WERI-Rb-1 (cell line): ENCODE measurements at places on chromosomes 7 and 10.
A peak's percentile ranks its signal among the peaks of the same experiment; 100 is the strongest.

GRCh38 chr10:91000470-91000869 lies 79.6 kb upstream of the ANKRD1 start:
- DNase-seq = no peak

DNA sequence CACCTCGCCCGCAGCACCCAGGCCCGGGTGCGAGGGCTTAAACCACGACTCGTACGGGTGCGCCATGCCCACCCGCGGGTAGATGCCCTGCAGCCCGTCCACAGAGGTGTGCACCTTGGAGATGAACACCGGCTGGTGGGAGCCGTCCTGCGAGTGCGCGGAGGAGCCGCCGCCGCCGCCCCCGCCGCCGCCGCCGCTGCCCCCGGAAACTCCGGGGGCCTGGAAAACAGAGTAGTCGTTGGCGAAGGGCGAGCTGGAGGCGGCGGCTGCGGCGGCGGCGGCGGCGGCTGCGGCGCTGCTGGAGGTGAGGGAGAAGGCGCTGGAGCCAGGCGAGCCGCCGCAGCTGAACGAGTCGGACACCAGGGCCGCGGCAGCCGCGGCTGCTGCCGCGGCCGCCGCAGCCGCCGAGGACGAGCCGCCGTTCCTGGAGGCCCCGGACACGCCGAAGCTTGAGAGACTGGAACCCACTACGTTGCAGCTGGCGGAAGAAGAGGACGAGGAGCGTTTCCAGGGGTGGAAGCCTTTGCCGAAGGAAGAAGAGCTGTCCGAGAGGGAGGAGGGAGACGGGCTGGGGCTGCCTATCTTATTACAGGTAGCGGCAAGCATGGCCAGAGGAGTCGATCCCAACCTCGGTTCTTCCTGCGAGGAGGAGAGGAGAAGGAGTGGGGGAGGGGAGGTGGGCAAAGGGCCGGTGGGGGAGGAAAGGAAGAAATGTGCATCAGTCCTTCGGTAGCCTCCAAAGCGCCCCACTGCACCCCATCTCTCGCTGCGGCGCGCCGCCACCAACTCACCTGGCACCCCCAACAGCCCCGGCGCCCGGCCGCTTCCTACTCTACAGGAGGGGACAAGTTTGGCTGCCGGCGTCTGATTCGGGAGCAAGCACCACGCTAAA lies 1.3 kb downstream of the SP8 start:
- peak; percentile 35 for DNase-seq

- DNase-seq = no peak
Observed at GRCh38 chr10:83078160-83078559, 1061.1 kb upstream of the GHITM start.

DNA sequence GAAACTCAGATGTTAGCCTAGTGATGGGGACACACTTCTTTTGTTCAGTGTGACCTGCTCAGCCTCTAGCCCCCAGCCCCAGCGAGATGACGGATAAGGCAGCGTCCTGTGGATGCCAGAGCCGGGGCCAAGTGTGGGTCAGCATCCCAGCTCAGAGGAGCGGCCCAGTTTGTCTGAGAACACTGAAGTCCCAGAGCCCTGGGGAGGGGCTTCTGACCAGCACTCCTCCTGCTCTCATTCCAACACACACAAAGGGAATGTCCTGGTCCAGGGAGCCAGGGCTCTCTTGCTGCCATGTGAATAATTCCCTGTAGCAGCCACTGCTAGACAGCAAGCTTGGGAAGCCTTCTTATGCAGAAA lies 4.5 kb upstream of the ATP6V0E2 start:
- DNase-seq = no peak

- no peak for DNase-seq
Observed at GRCh38 chr7:76375251-76375650, 16.5 kb upstream of the YWHAG start.

GRCh38 chr10:43884501-43885105 lies 235.9 kb upstream of the ZNF32 start:
- DNase-seq = no peak

- DNase-seq = no peak
Observed at GRCh38 chr7:138127996-138128395, 51.7 kb downstream of the AKR1D1 start.

GRCh38 chr10:76990561-76990960 lies 647.0 kb downstream of the KCNMA1 start:
- DNase-seq = no peak

DNA sequence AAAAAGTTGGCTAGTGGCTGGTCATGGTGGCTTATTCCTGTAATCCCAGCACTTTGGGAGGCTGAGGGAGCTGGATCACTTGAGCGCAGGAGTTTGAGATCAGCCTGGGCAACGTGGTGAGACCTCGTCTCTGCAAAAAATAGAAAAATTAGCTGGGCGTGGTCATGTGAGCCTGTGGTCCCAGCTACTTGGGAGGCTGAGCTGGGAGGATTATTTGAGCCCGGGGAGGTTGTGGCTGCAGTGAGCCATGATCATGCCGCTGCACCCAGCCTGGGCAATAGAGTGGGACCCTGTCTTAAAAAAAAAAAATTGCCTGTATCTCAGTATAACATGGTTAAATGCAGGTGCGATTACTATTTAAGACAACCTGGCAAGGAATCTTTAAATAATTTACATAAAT lies 61.0 kb downstream of the ADD3 start:
- DNase-seq = no peak

- DNase-seq = no peak
Observed at GRCh38 chr10:30422981-30423654, 10.9 kb upstream of the MAP3K8 start.

DNA sequence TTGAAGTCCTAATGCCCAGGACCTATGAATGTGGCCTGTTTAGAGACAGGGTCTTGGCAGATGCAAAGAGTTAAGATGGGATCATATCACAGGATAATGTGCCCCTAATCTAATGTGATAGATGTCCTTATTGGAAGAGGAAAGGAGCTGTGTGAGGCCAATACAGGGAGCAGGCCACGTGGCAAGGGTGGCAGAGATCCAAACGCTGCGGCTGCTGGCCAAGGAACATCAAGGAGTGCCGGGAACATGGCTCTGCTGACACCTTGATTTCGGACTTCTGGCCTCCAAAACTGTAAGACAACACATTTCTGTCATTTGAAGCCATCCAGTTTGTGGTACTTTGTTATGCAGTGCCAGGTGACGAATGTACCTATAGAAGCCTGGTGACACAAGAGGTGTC lies 37.7 kb upstream of the EZH2 start:
- DNase-seq = no peak

- DNase-seq = no peak
Observed at GRCh38 chr10:97416565-97416964, 9.4 kb upstream of the PGAM1 start.

- no peak for DNase-seq
Observed at GRCh38 chr10:9814285-9814864, 1203.3 kb upstream of the CELF2 start.

DNA sequence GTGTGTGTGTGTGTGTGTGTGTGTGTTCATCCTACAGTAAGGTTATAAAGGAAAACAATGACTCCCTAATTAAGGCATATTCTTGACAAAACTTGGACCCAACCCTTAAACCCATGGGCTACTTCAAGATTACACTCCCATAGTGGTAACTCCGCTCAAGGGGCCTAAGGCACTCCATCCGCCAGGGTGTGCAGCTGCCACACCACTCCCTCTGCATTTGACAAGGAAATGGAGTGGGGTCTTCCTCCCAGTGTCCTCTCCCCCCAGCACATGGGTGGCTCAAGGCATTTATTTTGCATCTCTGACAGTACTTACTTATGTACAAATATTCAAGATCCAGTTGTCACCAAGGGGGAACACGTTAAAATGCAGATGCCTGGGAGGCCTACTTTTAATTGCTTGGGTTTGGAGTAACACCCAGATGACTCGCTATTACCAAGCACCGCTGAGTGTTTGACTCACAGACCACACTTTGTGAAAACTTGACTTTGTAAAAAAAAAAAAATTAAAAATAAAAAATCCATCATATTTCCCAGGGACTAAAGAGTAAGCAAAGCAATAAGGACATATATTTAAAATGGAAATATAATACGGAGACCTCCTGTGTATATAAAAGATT lies 53.0 kb upstream of the AGR3 start:
- no peak for DNase-seq

DNA sequence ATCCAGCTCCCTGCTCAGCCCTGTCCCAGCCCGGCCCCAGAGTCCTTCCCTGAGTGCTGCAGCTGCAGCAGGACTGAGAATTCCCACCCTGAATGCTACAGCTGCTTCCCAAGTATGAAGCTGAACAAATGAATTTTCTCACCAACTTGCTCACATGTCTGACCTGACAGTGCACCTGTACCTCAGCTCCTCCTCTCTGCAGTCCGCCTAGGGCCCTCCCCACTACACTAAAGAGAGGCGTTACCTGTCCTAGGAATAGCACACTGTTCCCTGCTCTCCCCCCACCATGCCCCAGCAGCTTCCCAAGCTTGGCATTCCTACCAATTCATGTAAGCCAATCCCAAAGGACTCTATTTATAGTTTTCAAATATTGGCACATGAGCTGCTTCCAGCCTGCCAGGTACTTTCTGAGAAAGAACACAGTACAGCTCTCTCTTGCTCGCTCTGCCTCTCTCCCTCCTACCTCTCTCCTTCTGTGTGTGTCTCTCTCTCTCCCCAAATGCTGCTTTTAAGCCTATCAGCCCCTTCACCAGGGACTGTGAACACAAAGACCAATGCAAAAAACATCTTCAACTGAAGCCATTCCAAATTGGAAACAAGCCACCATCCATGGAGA lies 400.1 kb downstream of the TNS3 start:
- no peak for DNase-seq

DNA sequence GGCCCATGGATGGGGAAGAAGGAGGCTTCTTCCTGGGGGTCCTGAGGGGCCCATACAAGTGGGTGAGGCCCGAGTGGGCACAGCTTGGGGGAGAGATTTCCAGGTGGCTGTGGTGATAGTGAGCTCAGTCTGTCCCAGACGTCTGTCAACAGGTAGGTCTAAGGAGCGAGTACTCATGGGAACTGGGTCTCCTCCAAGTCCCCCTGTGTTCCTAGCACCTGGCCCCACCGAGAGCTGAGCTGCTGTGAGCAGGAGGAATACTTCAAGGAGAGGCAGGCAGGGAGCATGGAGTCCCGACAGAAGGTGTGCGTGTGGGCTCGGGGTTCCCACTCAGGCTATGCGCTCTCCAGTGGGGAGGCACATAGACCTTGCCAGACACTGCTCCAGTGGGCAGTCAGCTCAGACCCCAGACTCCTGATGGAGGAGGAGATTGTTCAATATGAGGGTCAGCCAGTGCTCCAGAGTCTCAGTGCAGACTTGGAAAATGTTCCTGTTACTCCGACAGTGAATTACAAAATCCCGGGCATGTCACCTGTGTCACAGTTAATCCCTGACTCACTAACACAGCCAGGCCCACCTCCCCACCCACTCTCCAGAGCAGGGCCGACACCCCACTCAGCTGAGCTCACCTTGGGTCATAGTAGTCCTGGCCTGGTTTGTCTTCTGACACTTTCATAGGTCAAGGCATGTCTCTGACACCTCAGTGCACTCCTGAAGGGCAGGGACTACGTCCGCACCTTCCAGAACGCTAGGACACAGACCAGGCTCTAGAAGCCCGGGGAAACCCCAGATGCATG lies 28.2 kb upstream of the C10orf53 start:
- no peak for DNase-seq

GRCh38 chr7:92631850-92632487 lies 41.8 kb upstream of the FAM133B start:
- no peak for DNase-seq

DNA sequence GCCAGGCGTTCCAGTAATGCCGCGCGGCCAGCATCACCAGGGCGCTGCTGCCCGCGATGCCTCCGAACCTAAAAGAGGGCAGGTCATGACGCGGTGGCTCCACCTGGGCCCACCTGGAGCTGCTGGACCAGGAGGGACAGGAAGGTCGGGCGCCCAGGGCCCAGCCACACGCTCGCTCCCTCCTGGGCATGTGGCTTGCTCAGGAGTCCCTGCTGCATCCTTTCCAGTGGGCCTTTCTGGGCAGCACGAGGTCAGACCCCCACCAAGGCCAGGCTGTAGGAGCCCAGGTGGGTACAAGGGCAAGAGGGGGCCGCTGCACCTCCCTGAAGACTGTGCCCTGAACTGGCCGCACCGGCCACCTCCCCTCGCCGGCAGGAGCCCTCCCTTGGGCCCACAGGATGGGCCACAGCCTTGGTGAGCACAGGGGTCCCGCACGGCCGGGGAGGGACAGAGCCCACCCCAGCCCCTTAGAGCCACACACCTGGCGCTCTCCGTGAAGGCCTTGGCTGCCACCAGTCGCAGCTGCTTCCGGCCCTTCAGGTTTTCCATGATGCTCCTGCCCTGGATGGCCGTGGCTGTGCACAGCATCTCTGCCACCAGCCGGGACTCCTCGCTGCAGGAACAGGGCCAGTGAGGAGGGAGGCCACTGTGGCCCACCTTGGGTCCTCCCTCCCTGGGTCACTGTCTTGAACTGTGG lies 43.2 kb downstream of the CFAP46 start:
- DNase-seq = peak; percentile 2

- no peak for DNase-seq
Observed at GRCh38 chr7:155211761-155212160, 85.9 kb upstream of the INSIG1 start.

- DNase-seq = no peak
Observed at GRCh38 chr7:135888740-135889139, 88.4 kb downstream of the MTPN start.

DNA sequence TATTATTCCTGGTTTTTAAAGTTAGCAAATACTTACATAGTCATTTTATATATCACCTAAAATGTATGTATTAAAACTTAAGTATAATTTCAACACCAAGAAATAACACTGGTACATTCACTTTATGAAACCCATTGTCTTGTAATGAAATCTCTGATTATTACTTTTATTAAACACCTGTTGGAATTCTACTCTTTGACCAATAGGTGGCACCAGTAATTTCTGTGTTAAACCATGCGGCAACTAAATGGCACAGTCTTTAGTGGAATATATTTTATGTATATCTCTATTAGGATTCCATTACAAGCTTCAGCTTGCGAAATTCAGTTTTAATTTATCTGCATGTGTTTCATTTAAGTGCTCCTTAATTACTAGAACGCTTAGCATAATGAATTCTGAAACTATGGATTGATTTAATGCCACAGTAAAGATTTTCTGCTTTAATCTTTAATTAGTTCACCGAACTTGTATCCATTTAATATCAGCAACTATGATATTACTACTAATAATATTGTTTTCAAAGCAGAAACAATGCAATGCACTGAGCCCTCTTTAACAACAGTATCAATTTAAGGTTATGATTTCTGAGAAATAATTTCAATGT lies 181.3 kb downstream of the MAGI2 start:
- DNase-seq = no peak

DNA sequence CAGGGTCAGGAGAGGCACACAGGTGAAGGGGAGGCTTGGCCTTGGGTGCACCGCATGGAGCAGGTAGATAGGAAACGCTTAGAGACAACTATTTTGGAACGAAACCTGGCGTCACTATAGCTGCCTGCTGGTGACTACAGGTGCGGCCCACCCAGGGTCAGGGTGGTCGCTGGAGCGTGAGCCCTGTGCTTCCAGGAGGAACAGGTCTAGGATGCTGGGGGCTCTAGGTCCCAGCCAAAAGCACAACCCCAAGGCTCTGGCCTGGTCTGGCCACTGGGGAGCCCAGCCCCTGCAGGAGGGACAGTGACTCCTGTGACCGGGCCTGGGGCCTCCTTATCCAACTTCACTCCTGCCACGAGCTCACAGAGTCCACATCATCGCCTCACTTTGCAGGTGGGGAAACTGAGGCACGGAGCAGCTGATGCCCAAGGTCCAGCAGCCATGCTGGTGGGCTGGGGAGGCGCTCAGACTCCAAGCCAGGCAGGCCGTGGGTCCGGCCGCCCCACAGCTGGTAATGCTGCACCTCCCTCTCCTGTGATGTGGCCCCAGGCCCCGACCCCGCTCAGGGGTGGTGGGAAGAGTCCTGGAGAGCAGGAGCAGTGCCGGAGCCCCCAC lies 9.0 kb downstream of the LFNG start:
- no peak for DNase-seq
